ENCODE measurements at places on chromosomes 7 and 10.

DNA sequence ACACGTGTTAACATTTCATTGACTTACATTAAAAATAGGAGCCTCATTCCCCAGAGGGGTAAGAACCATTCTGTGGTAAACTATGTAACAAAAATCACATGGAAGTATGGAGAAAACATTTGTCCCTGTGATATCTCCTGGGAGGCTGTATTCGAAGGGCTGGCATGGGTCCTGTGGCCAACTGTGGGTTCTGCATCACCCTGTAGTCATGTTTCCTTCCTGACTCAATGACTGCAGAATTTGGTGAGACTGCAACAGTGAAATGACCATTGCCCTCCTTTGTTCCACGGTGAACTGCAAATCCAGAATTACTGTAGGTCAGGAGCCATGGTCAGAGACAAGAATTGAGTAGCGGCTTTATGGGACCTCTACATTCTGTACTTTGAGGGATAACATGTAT lies 3.6 kb upstream of the ZEB1 start:
- peak; percentile 86 for DNase-seq

DNA sequence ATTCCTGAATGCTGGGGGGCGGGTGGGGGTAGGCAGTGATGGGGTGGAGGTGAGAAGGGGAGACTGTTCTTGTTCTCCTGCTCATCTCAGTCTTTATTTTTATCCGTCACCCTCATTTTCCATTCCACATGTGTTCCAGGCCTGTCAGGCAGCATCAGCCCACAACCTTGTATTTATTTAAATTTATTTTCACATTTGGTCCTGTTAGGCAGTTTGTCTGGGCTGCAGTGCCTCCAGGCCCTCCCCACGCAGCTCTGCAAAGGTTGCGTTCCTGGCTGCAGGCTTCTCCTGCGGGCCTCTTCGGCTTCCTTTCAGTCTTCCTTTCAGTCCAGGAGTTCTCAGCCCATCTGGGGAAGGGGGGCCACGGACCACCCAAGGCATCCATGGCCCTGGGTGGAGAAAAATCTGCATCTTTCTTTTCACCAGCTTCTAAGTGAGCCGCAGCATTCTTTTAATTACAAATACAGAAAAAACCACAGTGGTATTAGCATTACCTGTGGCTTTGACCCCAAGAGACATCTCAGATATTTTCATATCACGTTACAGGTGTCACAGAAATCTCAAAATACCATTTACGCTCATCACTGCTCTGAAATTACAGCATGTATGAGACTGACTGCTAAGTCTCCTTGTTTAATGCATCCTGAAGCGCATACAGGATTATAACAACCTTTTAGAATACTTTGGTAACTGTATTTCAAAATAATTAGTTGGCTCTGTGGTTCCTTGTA lies 94.0 kb downstream of the C10orf105 start:
- DNase-seq: no peak

DNA sequence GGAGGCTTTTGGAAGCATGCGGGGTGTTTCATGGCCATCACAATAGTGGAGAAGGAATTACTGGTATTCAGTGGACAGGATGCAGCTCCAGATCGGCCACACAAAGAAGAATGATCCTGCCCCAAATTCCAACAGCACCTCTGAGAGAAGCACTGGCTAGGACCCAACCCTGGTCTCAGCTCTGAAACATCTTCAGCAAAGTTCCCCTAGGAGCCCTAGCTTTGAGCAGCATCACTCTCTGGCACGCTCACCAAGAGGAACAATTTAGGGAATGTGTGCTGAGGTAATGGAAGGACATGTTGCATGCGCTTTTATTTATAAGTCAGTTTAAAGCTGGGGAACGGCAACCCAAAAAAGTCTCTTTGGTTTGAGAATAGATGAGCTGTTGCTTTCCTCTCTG lies 5.5 kb upstream of the OPN1SW start:
- peak; percentile 83 for DNase-seq

- DNase-seq: peak; percentile 54
Observed at GRCh38 chr10:79361726-79362397, 14.6 kb downstream of the PPIF start.

- peak; percentile 73 for DNase-seq
Observed at GRCh38 chr10:69057951-69058297, 30.0 kb upstream of the SRGN start.

DNA sequence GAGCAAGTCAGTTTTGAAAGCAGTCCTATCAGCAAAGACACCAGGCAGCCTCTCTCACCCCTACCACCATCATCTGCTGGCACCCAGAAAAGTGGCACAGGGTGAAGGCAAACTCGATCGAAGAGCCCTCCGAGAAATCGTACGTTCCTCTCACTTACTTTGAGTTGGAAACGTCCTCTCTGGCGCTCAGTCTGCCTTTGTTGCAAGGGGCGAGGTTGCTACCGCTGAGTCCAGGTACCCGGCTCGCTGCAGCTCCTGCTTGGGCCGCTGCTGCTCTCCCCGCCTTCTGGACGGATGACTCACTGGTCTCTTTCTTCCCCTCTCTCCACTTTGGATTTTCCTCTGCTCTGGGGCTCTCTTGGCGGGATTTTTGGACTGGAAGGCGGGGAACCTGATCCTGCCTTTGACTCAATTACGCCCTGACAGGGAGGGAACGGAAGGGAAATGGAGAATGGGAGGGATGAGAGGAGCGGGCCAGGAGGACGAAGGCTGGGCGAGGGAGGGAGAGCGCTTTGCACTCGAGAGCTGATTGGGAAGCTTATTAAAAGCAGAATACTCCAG lies at the start of gene PTN:
TSS of gene PTN (minus strand) at position 453 of the 561 bp plus-strand sequence. CDS start 88,760 bp downstream, outside the sequence.
- peak; percentile 79 for DNase-seq

- no peak for DNase-seq
Observed at GRCh38 chr10:16886031-16886430, 68.8 kb upstream of the RSU1 start.

DNA sequence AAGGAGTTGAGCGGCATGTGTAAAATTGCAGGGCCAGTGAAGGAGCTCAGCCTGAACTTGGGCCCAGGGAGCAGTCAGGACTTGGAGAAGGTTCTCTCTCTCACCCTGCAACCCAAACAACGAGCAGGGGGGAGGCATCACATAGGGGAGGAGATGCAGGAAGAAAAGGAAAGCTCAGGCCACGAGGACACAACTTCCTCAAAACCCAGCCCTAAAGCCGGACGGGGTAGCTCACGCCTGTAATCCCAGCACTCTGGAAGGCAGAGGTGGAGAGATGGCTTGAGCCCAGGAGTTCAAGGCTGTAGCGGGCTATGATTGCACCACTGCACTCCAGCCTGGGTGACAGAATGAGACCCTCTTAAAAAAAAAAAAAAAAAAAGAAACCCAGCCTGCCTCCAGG lies 629.1 kb downstream of the PARD3 start:
- no peak for DNase-seq

GRCh38 chr10:37965006-37965405 lies 11.4 kb downstream of the ZNF25 start:
- DNase-seq: no peak

DNA sequence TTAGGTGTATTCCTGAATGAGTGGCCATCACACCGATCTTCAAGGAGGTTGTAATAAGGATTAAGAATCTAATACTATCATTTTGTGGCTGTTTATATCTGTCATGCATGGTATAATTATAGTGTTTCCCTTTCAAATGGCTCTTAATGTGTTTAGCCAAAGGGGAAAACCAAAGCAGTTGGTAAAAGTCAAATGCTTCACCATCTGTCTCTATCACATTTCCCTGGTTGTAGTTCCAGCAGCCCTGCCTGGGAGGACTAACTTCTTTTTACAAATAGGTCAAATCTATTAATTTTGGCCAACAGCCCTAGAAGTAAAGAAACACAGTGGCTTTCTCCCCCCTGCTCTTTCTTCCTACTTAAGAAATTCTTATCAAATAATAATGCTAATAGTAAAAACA lies 56.7 kb downstream of the ZNF365 start:
- no peak for DNase-seq
